Activated CD8-positive, alpha-beta T cell treated with anti-CD3 and anti-CD28 coated beads for 36 hours (primary cell): ENCODE measurements at places on chromosomes 5 and 9. TPM values are rescaled to one million over a fixed set of nuclear protein-coding genes. Genes with fewer than 3 reads are reported as not detected.
A peak's percentile ranks its signal among the peaks of the same experiment; 100 is the strongest.

PCDHGB5 gene
- not detected for total RNA-seq

CNOT8 gene
- 84.4 TPM for total RNA-seq

SPATA31C1 gene
- not detected for total RNA-seq

ANKRD33B gene
- 13.6 TPM for total RNA-seq

LCN1 gene
- not detected for total RNA-seq

POLR1E gene
- total RNA-seq = 66.9 TPM

DNA sequence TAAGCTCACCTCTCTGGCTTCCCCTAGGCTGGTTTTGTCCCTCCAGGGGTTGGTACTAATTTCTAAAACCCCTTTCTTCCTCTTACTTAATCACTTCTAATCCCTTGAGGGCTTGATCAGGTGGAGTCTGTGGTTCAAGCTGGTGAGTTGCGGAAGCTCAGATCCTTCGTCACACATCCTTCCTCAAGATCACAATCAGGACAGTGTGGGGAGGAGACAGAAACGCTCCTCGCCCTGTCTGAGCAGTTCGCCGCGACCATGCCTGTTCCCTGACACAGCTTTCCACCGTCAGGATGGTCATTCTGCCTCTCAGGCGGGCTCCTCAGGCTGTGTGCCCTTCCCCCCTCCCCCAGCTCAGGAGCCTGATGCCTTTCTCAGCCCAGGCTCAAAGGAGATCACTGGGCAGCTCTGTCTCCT lies 24.3 kb downstream of the CPLX2 start:
- H3K27ac ChIP-seq = no peak overlapping the region
- peak; percentile 65 for DNase-seq
- H3K4me1 ChIP-seq = peaks cover 16% of the 10 kb centered on the region
- H3K27me3 ChIP-seq = no peaks in the 10 kb centered on the region
- H3K4me3 ChIP-seq = no peak overlapping the region

GRCh38 chr9:592225-592624 lies 249.3 kb upstream of the DMRT1 start:
- H3K36me3 ChIP-seq = no peaks in the 10 kb centered on the region
- peaks cover 8% of the 10 kb centered on the region for H3K4me1 ChIP-seq
- no peak for DNase-seq
- no peak overlapping the region for H3K4me3 ChIP-seq
- H3K27ac ChIP-seq = no peak overlapping the region

- peaks cover 55% of the 10 kb centered on the region for H3K36me3 ChIP-seq
- no peaks in the 10 kb centered on the region for H3K27me3 ChIP-seq
- peak overlapping the region; percentile 96 for H3K27ac ChIP-seq
- peaks cover 42% of the 10 kb centered on the region for H3K4me1 ChIP-seq
- peak; percentile 57 for DNase-seq
These were observed 470 bp downstream of the BAG1 start for GRCh38 chr9:33264003-33264472.

DNA sequence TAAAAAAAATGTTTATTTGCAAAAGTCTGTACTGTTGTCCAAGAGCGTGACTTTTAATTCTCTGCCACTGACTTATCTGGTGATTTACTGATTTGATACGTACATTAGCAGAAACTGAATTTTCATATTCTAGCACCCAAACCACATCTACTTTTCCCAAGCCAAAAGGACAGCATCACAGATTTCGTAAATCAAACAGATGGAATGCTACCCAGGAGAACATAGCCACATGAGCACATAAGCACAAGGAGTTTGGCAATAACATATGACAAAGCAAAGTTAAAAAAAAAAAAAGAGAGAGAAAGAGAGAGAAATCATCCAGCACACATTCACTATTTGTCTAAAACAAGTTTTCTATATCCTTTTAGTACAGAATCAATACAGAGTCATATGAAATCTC lies 83.7 kb downstream of the HINT1 start:
- no peak overlapping the region for H3K27ac ChIP-seq
- H3K4me1 ChIP-seq = peaks cover 18% of the 10 kb centered on the region
- H3K36me3 ChIP-seq = no peaks in the 10 kb centered on the region
- H3K4me3 ChIP-seq = no peak overlapping the region
- no peaks in the 10 kb centered on the region for H3K27me3 ChIP-seq

DNA sequence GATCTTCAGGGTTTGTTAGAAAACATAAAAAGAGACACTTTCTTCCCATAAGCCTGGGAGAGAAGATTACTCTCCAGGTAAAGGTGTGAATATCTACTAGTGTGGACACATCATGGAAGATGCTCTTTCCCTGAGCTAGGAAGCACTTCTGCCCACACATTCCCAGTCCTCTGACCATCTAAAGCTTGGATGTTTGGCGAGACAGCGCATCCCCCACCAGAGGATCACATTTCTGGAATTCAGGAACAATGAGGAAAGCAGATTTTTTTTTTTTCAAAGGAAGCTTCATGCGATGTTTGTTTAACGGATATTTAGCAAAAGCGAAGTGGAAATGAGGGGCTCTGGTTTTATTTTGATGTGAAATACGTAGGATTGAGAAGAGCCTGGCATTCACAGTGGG lies 6.2 kb downstream of the SVEP1 start:
- peaks cover 8% of the 10 kb centered on the region for H3K27me3 ChIP-seq
- no peak overlapping the region for H3K27ac ChIP-seq
- H3K4me3 ChIP-seq = no peak overlapping the region
- no peaks in the 10 kb centered on the region for H3K36me3 ChIP-seq

GRCh38 chr9:17401858-17402257 lies 177.0 kb upstream of the SH3GL2 start:
- no peak for DNase-seq
- no peak overlapping the region for H3K4me3 ChIP-seq
- no peaks in the 10 kb centered on the region for H3K36me3 ChIP-seq
- H3K4me1 ChIP-seq = no peaks in the 10 kb centered on the region
- no peaks in the 10 kb centered on the region for H3K27me3 ChIP-seq
- no peak overlapping the region for H3K27ac ChIP-seq

DNA sequence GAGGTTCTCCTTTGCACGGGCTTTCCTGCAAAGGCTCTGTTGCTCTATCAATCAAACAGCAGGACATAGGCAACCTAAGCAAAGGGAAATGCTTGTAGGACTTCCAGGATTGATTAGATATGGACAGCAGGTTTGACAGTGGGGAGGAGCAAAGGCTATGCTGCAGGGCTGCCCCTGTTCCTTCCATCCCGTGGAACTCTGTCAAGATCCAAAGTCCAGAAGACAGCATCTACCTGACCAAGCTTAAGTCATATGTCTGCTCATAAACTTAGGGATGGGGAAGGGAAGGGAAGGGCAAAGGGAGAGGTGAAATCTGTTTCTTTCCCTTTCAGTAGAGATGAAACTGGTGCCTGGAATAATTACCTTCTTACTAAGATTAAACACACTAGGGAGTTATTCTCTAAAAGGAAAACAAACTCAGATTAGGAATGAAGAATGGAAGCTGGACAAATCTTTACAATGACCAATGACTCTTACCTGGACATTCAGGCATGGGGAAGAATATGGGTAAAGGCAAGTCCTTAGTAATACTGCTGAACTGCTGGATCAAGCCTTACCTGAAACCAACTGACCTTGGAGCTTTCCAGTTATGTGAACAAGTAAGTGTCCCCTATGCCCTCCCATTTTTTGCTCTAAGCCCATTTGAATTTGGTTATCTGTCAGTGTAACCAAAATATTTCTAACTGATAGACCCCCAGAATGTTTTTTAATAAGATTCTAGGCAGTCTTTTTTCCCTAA lies 8.4 kb upstream of the ACOT12 start:
- no peaks in the 10 kb centered on the region for H3K4me1 ChIP-seq
- no peaks in the 10 kb centered on the region for H3K36me3 ChIP-seq
- no peak overlapping the region for H3K4me3 ChIP-seq
- no peak for DNase-seq

DNA sequence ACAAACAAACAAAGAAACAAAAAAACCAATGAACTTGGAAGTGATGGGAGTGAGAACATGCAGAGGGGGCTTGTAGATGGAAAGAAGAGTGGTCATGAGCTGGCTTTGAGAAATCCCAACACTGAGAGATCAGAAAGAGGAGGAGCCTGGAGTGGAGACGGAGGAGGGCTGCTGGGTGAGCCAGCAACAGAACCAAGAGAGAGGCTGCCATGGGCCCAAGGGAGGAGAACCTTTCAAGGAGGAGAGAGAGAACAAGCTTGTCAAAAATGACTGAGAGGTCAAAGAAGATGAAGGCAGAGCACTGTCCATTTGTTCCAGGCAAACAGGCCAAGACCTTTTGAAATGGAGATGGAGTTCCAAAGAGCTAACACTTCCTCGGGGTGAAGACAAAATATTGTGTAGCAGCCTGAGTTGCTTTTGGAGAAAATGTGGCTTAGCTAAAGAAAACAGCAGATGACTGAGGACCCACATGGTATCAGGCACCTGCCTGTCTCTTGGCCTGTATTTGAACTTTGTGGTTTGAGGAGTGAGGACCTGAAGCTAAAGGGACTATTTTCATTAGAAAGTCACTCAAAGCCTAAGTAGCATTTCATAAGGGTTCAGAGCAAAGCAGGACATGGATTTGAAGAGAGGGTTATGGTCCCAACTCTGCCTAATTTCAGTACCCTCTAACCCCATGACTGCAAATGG lies 13.1 kb downstream of the NSG2 start:
- no peak overlapping the region for H3K27ac ChIP-seq
- H3K27me3 ChIP-seq = peaks cover 18% of the 10 kb centered on the region
- H3K36me3 ChIP-seq = no peaks in the 10 kb centered on the region
- H3K4me1 ChIP-seq = no peaks in the 10 kb centered on the region
- H3K4me3 ChIP-seq = no peak overlapping the region
- no peak for DNase-seq

DNA sequence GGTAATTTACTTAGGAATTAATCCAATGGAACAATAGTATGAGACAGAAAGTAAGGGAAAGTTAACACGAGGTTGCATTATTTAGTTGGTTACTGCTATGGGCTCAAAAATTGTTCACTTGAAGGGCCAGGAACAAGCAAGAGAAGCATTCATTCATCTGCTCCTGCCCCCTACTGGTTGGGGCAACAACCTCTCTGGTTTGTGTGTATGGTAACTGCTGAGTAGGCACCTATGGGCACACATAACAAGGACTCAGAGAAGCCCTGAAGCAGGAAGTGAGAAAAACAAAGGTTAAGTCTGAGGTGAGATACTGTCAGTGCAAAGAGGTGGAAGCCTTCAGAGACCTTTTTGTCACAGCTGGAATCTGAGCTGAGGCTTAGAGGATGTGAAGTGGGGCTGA lies 34.4 kb upstream of the RANBP6 start:
- DNase-seq = peak; percentile 70
- H3K27me3 ChIP-seq = peaks cover 8% of the 10 kb centered on the region
- H3K36me3 ChIP-seq = no peaks in the 10 kb centered on the region
- H3K4me1 ChIP-seq = peaks cover 8% of the 10 kb centered on the region
- H3K27ac ChIP-seq = no peak overlapping the region

GRCh38 chr5:72191404-72191803 lies 84.1 kb downstream of the MAP1B start:
- peaks cover 12% of the 10 kb centered on the region for H3K4me1 ChIP-seq
- peaks cover 41% of the 10 kb centered on the region for H3K27me3 ChIP-seq
- no peaks in the 10 kb centered on the region for H3K36me3 ChIP-seq
- DNase-seq = no peak
- H3K27ac ChIP-seq = no peak overlapping the region

GRCh38 chr5:31827867-31828266 lies 188.9 kb downstream of the PDZD2 start:
- DNase-seq = no peak
- peaks cover 10% of the 10 kb centered on the region for H3K27me3 ChIP-seq
- H3K4me1 ChIP-seq = peaks cover 3% of the 10 kb centered on the region
- H3K36me3 ChIP-seq = no peaks in the 10 kb centered on the region
- no peak overlapping the region for H3K27ac ChIP-seq

- no peaks in the 10 kb centered on the region for H3K36me3 ChIP-seq
- no peak overlapping the region for H3K4me3 ChIP-seq
- no peaks in the 10 kb centered on the region for H3K4me1 ChIP-seq
- DNase-seq = no peak
- H3K27me3 ChIP-seq = peaks cover 17% of the 10 kb centered on the region
These were observed 25.9 kb upstream of the UNC5A start for GRCh38 chr5:176784218-176785165.

- no peak overlapping the region for H3K27ac ChIP-seq
- H3K4me1 ChIP-seq = peaks cover 7% of the 10 kb centered on the region
- H3K36me3 ChIP-seq = no peaks in the 10 kb centered on the region
- no peak overlapping the region for H3K4me3 ChIP-seq
- no peak for DNase-seq
These were observed 66.3 kb downstream of the MAT2B start for GRCh38 chr5:163571744-163572143.
